ENCODE measurements at places on chromosomes 1 and 21. TPM values are rescaled to one million over a fixed set of nuclear protein-coding genes. Genes with fewer than 3 reads are reported as not detected.

DNA sequence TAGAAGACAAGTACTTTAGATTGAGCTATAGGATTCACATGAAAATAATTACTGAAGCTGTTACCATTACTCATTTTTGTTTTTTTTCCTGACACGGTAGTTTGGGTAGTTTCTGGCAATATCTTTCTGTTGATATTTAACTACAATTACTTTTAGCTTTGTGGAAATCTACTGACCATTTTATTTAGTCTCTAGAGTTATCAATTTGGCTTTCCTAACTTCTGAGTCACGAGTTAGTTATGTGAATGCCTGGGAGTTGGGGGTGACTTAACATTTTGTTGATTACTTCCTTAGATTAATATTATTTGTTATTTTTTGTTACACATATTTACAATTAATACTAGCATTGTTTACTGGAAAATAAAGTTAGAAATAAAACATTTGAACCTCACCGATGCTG lies 160.6 kb downstream of the HMCN1 start:
- DNase-seq = no peak

GRCh38 chr21:45513003-45513717 lies 29.1 kb downstream of the SLC19A1 start:
- peak; percentile 59 for DNase-seq

- DNase-seq = no peak
Measured at GRCh38 chr1:174218983-174219382, 59.7 kb downstream of the RABGAP1L start.

DNA sequence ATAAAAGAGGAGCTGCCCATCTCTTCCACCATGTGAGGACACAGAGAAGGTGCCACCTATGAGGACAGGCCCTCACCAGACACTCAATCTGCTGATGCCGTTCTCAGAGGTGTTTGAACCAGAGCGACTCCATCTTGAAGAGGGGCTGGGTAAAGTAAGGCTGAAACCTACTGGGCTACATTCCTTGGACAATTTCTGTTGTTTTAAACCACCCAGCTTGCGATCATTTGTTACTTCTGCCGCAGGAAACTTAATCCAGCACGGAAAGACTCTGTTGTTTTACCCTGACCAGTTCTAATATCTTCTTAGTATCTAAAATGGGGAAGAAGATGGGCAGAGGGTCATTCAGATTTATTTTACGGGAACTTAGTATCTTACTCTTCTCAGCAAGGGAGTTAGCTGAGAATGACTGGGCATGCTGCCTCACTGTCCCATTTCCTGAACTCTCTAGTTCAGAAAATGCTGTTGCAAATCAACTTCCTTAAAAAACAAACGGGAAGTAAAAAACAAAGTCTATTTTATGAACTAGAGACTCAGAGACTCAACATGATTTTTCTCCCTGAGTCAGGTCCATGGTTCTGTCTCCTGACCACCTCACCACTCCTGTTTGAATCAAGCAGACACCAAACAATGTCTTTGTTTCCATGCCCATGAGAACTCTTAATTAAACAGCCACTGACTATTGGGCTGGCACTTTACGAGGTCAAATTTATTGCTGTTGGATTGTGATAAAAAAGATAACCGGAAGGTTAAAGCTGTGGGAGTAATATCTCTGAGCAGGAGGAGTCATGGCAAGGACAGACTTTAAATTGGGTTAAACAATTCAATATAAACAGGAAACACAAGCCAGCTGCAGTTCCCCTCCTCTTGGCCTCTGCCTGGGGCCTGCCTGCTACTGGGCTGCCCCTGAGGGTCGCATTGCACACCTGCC lies 23.8 kb upstream of the IFNAR1 start:
- no peak for DNase-seq

- DNase-seq = peak; percentile 86
Measured at GRCh38 chr1:204417074-204417997, 5.7 kb upstream of the PPP1R15B start.

DNA sequence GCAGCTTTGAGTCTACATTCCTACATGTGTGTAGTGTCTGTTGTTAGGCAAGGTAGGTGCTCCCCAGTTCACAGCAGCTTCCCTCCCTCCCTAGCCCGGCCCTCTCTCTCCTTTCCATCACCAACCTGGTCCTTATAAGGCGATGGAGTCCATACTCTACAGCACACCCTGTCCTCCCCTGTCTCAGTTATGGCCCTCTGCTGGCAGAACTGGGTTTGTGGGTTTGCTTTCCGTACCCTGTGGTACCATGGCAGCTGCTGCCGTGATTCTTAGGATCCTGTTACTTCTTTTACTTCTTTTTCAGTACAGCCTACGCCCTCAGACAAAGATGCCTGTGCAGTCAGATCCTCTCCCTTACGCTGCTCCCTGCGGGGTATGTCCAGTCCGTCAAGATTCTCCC lies 31.7 kb downstream of the AK5 start:
- DNase-seq = no peak

The MYBPH gene
- total RNA-seq = not detected
